ENCODE measurements at places on chromosomes 2 and 18.

GRCh38 chr18:36460854-36461253 is 163.3 kb downstream of the FHOD3 start:
- no peak for DNase-seq

GRCh38 chr2:65114921-65115320 is 15.0 kb downstream of the RAB1A start:
- no peak for DNase-seq

GRCh38 chr2:41806286-41806685 is 241.5 kb upstream of the PKDCC start:
- DNase-seq: no peak

- no peak for DNase-seq
Observed at GRCh38 chr18:10135302-10135926, 221.6 kb downstream of the VAPA start.

DNA sequence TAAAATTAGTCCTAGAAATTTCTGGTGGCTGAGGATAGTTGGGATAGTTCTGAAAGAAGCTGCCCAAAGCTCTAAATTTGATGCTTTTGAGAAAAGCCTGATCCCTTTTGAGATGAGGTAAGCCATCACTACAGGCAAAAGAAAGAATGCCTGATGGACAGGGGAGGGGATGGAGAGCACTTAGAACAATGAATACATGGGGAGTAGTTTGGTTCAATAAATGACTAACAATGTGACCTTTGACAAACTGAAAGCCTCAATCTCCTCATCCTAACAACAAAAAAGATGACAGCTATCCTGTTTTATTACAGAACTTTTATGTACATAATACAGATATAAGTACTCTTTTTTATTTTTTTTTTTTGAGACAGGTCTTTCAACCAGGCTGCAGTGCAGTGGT is 42.7 kb downstream of the GFPT1 start:
- no peak for DNase-seq

- DNase-seq: no peak
Observed at GRCh38 chr2:127039387-127040031, 67.4 kb downstream of the BIN1 start.
